ENCODE measurements at places on chromosomes 4 and X.

- no peak for DNase-seq
These were observed 159.3 kb downstream of the PTCHD1 start for GRCh38 chrX:23493941-23494374.

DNA sequence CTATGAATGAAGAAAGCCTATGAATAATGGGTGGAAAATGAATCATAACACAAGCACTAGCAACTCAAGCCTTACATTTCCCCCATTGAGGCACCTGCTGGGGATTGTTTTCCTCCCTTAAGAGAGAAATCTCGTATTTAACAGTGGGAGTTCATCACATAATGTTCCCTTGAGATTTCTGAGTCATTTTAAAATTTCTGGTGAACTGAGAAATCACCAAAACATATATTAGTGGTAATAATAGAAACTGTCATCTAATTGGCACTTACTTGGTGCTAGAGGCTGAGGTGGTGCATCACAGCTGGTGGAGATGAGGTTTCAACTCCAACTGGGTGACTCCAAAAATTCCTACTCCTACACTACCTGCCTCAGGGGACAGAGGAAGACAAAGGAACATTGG, 561.3 kb upstream of the LCORL start:
- DNase-seq, result no peak

- DNase-seq, result no peak
These were observed 37.3 kb downstream of the APBB2 start for GRCh38 chr4:41177016-41177415.

DNA sequence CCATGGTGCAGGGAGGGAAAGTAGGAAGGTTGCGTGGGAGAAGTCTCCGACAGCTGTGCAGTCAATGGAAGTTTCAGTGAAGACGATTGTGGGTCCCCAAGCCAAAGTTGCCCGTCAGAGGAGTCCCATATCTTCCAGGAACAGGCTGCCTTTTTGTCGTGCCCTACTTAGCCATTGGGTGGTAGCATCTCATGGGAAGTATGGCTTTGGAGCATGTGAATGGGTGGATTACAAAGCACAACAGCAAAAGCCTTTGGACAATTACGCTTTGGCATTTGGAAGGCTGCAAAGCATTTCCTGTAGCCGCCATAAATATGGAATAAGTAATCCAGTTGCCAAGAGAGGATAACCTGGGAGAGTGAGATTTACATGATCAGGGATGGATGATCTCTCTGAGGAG, 300.7 kb upstream of the BOD1L1 start:
- no peak for DNase-seq

DNA sequence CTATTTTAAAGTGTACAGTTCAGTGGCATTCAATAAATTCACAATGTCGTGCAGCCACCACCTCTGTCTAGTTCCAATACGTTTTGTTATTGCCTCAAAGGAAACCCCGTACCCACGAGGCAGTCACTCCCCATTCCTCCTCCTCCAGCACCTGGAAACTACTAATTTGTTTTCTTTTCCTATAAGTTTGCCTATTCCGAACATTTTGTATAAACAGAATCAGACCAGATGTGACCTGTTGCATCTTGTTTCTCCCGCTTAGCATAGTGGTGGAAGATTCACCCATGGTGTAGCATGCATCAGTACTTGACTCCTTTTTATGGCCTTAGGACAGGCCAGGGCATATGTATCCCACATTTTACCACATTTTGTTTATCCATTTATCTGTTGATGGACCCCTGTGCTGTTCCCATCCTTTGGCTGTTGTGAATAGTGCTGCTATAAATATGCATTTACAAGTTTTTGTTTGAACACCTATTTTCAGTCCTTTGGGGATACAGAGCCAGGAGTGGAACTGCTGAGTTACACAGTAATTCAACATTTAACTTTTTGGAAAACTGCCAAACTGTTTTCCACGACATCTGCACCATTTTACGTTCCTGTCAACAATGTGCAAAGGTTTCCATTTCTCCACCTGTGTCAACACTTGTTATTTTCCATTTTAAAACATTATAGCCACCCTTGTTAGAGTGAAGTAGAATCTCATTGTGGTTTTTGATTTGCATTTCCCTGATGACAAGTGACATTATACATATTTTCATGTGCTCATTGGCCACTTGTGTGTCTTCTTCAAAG, 57.8 kb upstream of the STX18 start:
- DNase-seq, result no peak

DNA sequence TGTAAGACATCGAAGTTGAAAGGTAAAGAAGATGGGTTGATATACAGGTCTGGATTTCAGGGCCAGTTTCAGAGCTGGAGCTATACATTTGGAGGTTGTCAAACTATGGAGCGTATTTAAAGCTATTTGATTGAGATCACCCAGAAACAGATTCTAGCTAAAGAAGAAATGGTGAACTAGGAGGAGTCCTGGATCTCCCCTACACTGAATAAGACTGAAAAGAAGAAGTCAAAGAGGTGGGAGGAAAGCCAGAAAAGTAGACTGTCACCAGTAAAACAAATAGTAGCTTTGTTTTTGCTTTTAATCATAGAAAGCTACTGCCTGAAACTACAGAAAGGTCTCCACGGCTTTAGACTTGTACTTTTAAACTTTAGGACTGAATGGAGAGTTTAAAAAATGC, 5.0 kb upstream of the NDP start:
- no peak for DNase-seq

DNA sequence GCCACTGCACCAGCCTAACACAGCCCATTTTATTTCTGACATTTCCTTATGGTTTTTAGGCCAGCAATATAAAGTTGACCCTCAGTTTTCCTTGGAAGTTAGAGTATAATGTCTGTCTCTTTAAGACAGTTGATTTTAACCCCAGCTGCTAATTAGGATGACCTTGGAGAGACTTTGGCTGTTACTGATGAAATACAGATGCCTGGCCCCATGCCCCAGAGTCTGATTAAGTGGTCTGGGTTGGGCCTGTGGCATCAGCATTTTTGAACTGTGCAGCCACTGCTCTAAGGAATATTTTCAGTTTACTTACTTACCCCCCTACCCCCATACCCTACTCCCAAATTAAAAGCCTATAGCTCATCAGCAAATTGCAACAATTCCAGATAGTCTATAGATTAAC, 85.8 kb downstream of the DCLK2 start:
- DNase-seq, result no peak

DNA sequence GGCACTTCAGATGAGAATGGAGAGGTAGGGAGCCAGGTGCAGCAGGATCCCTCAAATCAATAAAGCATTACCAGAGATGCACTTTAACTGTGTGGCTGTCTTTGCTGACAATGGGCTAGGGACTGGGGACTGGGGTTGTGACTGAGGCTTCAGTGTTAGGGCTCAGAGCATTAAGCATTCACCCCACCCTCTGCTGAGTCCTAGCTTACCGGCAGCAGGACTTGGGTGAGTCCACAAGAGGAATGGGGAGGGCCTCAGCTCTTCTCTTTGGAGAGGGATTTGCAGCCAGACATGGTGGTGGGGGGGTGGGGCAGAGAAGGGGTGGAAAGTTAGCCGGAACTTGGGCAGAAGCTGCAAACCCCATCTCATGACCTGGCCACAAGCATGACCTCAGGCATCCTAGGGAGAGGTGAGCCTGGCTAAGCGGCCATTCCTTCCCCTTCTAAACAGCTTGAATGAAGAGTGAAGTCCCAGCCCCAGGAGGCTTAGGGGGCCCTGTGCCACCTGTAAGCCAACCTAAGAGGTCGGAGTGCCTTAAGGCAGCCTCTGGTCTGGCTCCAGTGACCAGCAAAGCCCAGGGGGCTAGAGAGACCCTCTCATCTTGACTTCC, 78.4 kb downstream of the STARD8 start:
- no peak for DNase-seq

GRCh38 chr4:185167234-185167633, 24.2 kb downstream of the SLC25A4 start:
- no peak for DNase-seq

DNA sequence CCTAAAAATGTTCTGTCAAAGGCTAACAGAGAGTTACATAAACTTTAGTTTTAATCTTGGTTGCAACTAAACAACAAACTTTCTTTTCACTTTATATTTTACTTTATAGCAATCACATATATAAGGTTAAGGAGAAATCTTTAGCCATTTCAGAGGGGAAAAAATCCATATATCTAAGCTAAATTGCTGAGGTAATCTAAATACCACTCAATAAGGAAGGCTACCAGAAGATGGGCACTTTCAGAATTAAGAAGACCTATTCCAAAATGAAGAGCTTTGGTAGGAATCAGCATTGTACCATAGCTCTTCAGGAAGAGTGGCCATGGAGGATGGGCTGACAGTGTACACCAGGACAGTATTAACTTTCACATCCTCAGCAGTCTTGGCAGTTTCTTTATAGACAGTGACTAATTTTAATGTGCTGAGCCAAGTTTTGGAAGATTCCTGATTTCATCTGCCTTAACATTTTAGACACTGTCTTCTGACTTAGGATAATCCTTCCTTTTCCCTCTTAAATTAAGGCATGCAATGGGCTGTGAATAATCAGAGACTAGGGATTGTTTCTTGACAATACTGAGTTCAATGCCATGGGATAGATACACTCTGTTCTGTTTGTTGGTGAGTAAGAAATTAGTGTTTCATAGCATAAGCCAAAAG, 7.1 kb downstream of the FAT4 start:
- no peak for DNase-seq

DNA sequence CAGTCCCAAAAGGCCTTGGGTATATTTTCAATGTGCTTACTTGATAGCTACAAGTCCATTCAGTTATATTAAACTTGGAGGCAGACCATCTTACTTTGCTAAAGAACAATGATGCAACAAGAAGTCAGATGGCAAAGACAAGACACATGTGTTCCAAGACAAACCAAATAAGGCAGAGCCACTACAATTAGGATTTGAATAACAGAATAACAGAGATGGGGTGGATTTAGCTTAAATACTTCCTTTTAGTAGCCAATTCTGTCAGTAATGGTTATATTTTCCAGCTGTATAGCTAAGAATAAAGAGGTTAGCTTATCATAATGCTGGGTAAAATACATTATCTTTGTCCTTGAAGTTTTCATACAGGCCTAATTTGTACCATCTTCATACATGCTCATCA, 37.7 kb upstream of the FRAS1 start:
- DNase-seq, result no peak

GRCh38 chr4:108965016-108965415, 202.2 kb upstream of the ETNPPL start:
- no peak for DNase-seq

GRCh38 chr4:30952526-30953219, 232.5 kb downstream of the PCDH7 start:
- no peak for DNase-seq

GRCh38 chr4:168722391-168722790, 225.5 kb downstream of the PALLD start:
- DNase-seq, result no peak

DNA sequence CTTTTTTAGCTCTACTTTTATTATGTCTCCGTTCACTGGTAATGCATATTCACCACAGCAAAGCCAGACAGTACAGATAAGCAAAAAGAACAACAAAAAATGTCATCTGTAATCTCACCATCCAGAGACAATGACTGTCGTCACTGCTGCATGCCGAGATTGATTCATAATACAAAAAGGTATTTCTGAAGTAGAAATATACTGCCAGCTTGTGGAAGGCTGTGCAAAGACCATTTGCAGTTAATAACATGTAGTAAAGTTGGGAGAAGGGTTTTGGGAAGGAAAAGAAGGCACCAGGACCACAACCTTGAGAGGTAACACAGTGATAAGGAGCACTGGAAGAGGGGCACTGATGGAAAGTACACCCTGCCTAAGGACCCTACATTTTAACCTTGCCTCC, 223.0 kb upstream of the ZIC3 start:
- DNase-seq, result no peak

- DNase-seq, result no peak
These were observed 232.3 kb downstream of the PTTG2 start for GRCh38 chr4:38192516-38192915.

- DNase-seq, result no peak
These were observed 438.5 kb upstream of the INTU start for GRCh38 chr4:127194281-127194680.

- peak; percentile 61 for DNase-seq
These were observed at the start of gene TMEM164 for GRCh38 chrX:110002300-110003166. TMEM164 (plus strand) TSS chrX:110003114; CDS start chrX:110003775, 661 bp downstream.

- no peak for DNase-seq
These were observed 39.9 kb downstream of the APBB2 start for GRCh38 chr4:41174444-41174843.

DNA sequence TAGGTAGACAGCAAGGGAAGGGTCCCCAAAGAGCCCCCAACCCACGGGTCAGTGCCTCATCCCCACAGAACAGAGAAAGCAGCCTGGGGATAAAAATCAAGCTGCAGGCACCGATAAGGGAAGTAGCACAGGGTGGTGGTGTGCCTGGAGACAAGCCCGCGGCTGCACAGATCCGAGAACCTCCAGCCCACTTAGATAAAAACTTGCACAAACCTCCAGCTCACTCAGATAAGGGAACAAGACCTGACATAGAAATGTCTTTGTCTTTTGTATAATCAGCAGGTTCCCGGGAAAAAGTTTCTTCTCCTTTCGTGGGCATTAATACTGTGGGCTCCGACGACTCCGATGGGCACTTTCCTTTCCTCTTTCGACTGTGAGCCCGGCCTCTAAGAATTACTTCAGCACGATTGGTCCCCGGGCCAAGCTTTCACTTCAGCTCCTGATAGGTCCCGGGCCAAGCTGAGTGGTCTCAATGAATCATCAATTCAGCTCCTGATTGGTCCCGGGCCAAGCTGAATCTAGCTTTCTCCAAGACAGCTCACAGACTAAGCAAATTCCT, 32.4 kb downstream of the PRDX4 start:
- DNase-seq, result peak; percentile 3

DNA sequence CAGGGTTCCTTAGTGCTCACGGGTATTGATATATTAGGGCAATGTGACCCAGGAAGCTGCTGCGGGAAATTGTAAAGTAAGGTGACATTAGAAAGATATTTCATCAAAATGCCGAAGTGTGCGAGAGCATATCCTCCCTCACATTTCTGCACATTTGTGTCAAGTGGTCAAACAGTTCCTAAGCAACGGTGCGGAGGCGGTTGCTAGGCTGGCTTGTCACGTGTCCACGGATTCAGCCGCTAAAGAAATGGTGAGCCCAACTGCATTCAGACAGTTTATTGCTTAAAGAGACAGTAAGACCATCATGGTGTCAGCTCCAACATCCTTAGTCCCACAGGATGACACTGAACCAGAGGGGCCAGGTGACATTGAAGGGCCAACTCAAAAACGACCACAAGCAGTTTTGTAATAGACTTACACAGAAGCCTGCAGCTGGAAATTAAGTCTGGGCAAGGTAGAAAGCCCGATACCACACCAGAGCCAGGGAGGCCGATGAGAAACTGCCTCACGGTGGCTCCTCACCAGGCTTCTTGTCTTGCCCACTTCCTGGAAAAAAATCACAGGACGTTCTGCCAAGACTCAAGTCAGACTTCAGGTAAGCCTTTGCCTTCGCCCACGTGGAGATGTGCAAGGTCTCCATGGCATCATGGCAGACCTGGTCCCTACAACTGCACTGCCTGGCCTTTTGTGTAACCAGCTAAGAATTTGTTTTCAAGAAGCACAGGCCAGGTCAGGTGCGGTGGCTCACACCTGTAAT, 50.4 kb downstream of the USP11 start:
- DNase-seq, result no peak
